Iris pigment epithelial cell (primary cell): ENCODE measurements at places on chromosomes 12 and 14.

DNA sequence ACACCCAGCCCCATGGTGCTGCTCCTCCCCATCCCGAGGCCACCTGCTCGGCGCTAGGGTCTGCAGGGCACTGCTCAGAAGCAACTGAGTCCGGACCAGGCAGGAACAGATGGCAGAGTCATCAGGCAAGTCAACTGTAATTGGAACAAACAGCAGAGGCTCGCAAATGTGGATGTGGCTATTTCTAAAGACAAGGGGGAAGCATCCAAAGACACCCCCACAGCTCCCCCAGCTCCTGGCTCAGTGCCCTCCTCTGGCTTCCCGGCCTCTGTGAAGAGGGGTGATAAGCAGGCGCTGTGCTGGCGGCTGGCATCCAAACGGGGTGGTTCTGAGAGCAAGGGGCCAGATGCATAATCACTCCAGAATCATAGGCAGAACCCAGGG is 125.6 kb downstream of the PIWIL1 start:
- DNase-seq: no peak

- no peak for DNase-seq
These were observed 23.5 kb downstream of the CMKLR1 start for GRCh38 chr12:108315486-108316105.

DNA sequence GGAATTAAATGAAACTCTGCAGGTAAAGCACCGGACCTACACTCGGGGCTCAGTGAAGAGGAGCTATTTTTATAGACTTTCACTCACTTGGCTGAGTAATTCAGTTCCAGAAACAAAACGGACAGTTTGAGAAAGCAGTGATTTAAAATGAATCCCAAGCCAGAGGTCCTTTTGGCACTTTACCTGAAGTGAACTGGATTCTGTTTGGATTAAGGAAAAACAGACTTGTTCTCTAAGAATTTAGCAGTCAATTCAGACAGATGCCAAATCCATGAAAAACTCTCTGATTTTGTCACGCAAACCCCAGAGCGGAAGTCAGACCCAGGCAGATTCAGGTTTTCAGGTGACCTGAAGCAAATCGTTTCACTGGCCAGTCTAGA is 4.9 kb upstream of the VASH1 start:
- no peak for DNase-seq

DNA sequence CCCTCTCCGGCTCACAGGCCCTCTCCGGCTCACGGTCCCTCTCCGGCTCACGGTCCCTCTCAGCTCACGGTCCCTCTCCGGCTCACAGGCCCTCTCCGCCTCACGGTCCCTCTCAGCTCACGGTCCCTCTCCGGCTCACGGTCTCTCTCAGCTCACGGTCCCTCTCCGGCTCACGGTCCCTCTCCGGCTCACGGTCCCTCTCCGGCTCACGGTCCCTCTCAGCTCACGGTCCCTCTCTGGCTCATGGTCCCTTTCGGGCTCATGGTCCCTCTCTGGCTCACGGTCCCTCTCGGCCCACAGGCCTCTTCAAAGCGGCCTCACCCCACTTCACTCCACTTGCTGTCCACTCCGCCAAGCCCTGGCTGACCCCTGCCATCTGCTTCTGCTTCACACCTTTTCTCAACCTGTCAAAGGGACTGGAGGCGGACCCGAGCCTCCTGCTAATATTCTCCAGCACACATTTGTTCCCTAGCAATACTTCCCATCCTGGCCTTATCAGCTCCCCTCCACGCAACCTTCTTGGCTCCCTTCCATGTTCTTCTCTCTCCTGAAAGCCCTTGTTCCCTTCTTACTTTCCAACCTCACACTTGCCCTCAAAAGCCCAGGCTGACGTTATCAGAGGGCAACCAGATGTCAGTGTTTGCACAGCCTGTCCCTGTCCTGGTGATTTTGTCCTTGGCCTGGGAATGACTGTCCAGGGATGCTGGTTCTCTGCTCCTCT is 176.7 kb downstream of the CALM1 start:
- no peak for DNase-seq

GRCh38 chr12:3629057-3629830 is 123.7 kb downstream of the CRACR2A start:
- DNase-seq: no peak

DNA sequence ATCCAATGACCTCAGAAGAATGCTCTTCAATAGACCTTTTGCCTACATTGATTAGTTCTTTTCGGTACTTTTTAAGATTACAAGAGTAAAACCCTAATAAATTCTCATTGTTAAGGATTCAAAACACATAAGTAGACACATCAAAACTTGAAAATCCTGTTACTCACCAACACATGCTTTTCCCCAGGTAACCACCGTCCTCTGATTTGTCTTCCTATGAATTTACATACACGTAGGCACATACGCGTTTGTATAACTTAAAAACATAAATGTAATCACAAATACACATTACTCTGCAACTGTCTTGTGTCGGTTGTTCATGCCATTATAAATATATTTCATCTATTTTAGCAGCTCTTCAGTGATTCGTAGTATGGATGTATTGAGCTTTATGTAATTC is 910 bp upstream of the WASHC4 start:
- DNase-seq: no peak

DNA sequence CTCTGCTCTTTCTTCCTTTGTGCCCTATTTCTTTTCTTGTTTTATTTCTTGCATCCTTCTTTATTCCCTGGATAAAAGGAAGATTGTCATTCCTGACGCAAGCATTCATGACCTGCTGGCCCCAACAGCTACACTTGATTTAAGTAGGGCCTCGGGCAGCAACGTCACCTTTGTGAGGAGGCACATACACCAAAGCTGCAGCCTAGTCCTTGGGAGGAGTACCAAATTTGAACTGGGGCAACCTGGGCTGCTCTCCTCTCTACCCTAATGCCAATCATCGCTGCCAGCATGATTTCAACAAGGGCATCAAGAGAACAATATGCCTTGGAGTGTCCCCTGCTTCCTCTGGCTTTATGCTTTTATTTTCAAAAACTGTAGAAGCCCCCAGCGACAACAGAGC is 76.4 kb downstream of the C12orf50 start:
- no peak for DNase-seq

DNA sequence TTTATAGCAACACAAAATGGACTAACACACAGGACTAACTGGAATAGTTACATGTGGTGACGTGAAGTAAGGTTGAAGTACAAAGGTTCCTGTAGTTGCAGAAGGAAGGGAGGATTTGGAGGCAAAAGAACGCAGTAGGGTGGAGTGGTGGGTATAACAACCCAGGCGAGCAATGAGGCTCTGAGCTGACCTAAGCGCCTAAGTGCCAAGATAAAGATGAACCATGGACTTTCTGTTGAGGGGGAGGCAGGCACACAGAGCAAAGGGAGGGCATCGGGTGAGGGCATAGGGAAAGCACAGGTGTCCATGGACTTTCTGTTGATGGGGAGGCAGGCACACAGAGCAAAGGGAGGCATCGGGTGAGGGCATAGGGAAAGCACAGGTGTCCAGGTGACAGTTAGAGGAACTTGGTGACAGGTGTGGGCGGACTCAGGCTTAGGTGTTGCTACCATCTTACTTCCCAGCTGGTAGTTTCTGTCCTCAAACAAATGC is 15.2 kb downstream of the SCNN1A start:
- DNase-seq: no peak

GRCh38 chr12:66915306-66915904 is 236.5 kb upstream of the GRIP1 start:
- no peak for DNase-seq

- no peak for DNase-seq
These were observed 64.1 kb upstream of the OTX2 start for GRCh38 chr14:56874375-56874774.

- peak; percentile 80 for DNase-seq
These were observed 161.2 kb downstream of the DAD1 start for GRCh38 chr14:22427771-22428231.
